ENCODE measurements at places on chromosomes 11 and 22.

DNA sequence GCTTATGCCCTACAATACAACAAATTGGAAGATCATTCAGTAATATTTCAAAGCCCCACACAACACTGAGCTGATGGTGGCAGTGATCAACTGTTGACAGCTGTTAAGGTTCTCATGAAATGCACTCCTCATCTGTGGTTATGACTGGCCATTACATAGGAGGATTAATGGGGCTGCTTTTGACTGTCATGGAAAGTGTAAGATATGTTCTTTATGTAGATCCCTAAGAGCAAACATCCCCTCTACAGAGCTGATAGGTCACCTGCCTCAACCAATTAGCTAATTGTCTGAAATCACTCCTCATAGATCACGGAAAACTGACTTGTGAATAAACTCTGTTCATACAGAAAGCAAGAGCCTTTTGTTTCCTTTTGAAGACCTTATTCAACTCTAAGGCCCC is 78.1 kb downstream of the GAB2 start:
- DNase-seq, result no peak

DNA sequence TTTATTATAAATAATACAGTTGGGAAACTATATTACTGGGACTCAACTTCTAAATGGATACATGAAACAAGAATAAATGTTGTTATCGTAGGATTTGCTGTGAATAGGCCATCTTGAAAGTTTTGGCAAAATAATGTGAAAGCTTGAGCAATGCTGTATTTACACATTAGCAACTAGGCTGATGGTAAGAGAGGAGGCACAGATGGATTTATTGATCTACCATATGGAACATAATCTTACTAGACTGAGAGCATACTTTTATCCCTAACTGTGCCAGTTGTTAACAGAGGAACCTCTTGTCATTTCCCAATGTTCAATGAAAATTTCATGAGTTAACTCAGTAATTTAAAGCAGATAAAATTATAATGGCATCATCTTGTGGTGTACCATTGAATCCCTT is 22.8 kb downstream of the APIP start:
- no peak for DNase-seq

DNA sequence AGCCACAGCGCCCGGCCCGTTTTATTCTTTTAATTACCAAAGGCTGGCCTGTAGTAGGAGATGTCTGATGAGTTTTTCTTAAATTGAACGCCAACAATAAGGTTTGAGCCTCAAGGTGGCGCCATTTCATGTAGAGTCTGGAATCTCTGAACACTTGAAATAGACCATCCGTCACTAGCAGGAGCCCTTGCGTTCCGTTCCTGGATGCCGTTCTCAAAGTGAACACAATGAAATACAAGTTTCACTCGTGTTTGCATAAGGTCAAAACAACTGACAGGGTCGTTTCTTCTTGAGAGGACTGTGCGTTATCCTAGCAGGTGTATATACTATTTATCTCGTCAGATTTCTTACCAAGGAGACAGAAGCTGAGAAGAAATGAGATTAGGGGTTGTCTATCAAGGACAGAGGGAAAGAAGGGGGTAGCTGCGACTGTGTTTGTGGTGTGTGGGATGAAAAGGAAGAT is 18.7 kb upstream of the SCGB1D1 start:
- peak; percentile 84 for DNase-seq

- DNase-seq, result peak; percentile 88
These were observed 22.3 kb downstream of the HPS4 start for GRCh38 chr22:26461188-26461810.

DNA sequence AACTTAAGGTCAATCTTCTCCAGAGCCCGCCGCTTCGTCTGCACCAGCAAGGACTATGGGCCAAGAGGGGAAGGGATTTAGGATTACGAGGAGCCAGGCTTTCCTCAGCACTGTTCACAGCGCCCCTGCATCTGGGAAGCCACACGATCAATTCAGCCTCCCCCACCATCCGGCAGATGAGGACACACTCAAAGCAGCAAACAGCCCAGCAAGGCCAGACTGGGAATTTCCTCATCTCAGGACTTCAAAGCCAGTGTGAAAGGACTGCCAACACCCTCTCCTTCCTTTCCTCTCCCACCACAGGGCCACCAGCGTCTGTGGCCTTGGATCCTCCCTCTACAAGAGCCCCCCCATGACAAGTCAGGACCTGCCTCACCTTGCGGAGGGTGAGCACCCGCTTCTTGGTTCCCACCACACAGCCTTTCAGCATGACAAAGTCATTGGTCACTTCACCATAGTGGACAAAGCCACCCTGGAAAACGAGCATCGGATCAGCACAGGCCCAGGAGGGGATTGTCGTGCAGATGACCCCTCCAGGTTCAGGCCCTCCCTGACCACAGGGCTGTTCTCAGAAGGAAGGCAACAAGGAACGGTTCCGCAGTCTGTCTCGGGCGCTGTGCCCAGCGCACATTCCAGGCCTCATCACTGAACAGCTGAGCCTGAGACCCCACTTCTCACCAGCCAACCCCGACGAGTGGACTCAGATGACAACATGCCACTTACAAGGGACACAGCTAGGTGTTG is 6.0 kb downstream of the RPL3 start:
- no peak for DNase-seq

GRCh38 chr11:86067009-86067850 is 1.7 kb downstream of the PICALM start:
- no peak for DNase-seq

GRCh38 chr11:69962152-69962551 is 116.0 kb upstream of the ANO1 start:
- no peak for DNase-seq

GRCh38 chr22:22691055-22691454 is 46.6 kb downstream of the GGTLC2 start:
- no peak for DNase-seq

- no peak for DNase-seq
These were observed 49.7 kb downstream of the ST14 start for GRCh38 chr11:130209128-130209932.

DNA sequence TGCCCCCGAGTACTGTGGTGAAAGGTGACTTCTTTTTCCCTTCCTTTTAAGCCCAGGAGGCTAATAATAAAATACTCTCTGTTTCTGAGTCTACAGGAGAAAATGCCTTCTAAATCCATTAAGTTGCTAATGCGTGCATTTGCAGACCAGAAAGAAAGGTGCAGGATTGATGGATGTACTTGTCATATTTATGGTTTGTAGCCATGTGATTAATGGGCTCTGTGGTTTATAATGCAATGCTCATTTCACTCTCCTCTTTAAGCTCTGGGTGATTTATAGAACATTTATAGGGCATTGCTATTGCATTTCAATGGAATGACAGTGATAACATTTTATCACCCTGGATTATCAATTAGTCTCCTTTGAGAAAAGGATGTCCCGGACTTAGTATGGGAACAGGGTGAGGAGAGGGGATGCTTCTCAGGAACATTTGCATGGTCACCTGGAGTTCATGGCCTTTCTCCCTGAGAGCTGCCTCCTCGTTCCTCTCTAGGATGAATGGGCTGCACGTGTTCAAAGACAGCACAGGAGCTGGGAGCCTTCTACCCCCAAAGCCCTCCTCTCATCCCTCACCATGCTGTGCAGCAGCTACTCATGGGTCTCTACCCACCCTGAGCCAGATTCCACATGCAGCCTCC is 82.8 kb upstream of the HMGXB4 start:
- DNase-seq, result no peak

GRCh38 chr11:2569731-2570210 is 125.0 kb downstream of the KCNQ1 start:
- no peak for DNase-seq

DNA sequence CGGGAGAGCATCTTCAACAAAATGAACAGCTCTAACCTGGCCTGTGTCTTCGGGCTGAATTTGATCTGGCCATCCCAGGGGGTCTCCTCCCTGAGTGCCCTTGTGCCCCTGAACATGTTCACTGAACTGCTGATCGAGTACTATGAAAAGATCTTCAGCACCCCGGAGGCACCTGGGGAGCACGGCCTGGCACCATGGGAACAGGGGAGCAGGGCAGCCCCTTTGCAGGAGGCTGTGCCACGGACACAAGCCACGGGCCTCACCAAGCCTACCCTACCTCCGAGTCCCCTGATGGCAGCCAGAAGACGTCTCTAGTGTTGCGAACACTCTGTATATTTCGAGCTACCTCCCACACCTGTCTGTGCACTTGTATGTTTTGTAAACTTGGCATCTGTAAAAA is 109.9 kb downstream of the ARHGAP8 start:
- DNase-seq, result no peak

DNA sequence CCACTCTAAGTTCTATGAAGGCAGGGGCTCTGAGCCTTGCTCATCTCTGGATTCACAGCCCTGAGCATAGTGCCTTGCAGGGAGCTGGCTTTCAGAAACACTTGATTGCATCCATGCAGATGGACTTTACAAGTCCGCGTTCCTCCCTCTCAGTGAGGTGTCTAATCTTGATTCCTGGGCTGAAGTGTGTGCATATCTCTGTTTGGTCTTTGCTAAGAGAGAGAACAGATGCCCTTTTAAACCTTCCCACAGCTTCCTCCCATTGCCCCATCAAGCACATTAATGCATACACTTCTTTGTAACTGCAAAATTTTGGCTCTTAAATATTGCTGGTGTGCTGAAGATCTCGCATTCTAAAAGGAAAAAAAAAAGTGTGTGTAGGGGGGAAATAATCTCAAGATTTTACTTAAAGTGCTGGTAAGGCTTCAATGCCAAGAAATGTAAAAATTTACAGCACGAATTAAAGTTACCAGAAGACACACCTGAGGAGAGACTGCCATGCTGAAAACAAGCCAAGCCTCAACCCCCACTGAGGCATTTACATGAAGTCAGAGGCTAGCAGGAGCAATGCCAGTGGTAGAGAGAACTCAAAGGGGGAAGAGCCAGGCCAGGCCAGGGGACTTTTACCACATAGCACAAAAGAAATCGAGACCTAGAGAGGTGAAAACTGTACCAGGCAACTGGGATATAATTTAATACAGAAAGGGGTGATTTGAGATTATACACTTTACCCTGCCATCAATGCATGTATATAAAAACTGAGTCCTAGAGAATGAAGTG is 492.1 kb downstream of the SOX6 start:
- DNase-seq, result no peak

DNA sequence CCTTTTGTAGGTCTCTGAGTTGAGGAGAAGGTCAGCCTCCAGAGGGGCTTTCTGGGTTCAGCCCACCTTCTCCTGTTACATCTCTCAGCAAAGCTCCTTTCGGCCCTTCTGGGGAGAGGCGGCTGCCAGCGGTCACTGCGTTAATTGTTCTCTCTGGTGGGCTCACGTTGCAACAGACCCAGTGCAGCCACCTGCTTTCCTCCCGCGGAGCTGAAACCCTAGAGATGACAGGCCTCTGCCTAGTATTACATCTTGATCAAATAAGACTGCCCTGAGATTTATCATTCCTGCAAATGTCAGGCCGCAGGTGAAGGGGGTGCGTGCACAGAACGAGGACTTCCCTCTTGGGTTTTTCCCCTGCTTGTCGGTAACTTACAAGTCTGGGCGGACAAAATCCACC is 43.2 kb upstream of the CREB3L1 start:
- DNase-seq, result peak; percentile 66

- peak; percentile 29 for DNase-seq
These were observed 2.1 kb downstream of the PNPLA3 start for GRCh38 chr22:43925433-43926348.

DNA sequence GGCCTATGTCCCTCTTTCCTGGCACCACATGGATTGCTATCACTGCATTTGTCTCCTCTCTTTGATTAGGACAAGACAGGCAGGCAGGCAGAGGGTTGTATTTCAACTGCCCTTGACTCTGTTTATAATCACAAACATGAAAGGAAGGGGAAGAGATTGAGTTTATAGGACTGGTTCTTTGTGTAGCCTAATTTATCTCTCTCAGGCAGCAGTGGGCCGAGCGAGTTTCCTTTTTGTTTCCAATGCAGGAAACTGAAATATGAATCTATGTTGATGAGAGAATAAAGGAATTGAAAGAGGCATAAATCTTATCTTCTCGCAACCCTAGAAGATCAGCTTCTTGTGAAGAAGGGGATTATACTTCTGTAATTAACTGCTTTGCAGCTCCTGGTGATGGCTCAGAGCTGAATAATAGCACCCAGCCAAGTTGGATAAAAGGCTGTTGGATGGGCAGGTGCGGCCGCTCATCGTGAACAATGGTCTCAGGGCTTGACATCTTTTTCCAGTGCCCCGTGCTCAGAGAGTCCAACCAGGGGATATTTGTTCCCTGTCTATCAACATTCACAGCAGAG is 80.6 kb upstream of the SYT13 start:
- no peak for DNase-seq

GRCh38 chr11:2086239-2087040 is 52.7 kb downstream of the IGF2 start:
- no peak for DNase-seq

- no peak for DNase-seq
These were observed 65.6 kb upstream of the CRYBB3 start for GRCh38 chr22:25134028-25134427.

- no peak for DNase-seq
These were observed 102.0 kb downstream of the ZNF280B start for GRCh38 chr22:22406445-22407027.

DNA sequence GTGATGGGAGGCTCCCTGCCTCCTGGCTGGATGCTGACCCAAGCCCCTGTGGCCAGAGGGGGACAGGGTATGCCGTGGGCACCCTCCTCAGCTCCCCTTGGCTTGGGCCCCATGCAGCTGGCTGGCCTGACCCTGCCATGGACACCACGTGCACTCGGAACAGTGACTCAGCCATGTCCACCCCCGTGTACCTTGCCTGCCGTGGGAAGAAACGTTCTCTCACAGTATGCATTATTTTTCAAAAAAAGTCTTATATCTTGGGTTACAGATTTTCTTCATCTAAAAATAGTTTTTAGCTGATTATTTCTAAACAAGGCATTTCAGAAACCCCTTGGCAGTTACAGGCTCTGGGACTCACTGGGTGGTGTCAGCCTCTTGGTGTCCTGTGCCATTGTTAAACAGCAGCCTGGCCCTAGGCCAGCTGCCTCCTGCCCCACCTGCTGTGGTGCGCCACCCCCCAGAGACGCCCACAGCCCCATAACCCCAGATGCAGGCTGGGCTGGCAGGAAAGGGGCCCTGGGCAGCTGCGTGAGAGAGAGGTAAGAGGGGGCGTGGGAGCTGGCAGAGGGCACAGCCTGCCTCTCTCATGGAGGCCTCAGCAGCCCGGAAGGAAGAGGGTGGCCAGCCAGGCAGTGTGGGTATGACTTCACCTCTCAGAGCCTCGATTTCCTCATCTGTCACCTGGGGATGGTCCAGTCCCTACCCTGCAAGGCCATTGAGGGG is 99.8 kb downstream of the MORC2 start:
- DNase-seq, result no peak

DNA sequence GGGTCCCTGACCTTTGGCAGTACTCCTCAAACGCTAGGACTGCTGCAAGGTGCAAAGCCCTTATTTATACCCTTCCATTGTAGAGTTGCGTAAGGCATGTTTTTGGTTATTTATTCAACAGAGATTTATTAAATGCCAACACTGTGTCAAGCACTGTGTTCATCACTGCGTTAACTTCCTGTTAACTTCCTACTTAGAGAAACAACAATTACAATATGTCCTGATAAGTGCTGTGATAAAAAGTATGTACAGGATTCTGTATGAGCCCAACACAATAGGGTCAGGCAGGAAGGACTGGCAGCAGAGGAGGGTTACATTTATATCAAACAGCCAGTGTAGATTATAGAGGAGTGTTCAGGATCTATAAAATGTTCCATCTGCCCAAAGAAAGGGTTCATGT is 812.8 kb upstream of the API5 start:
- no peak for DNase-seq

- no peak for DNase-seq
These were observed 10.2 kb upstream of the IL17RA start for GRCh38 chr22:17074648-17075002.

GRCh38 chr22:29833392-29833965 is 4.6 kb downstream of the ASCC2 start:
- DNase-seq, result no peak

- no peak for DNase-seq
These were observed 150.8 kb upstream of the MTMR2 start for GRCh38 chr11:96074551-96075310.

GRCh38 chr11:24872651-24873311 is 375.9 kb downstream of the LUZP2 start:
- DNase-seq, result no peak
